ENCODE measurements at places on chromosomes 13 and 19.

GRCh38 chr13:32056316-32056715 is 24.7 kb downstream of the FRY start:
- no peak for DNase-seq

GRCh38 chr13:20938302-20938701 is 35.8 kb upstream of the XPO4 start:
- DNase-seq, result no peak

GRCh38 chr13:72890546-72890945 is 108.6 kb downstream of the PIBF1 start:
- DNase-seq, result no peak

DNA sequence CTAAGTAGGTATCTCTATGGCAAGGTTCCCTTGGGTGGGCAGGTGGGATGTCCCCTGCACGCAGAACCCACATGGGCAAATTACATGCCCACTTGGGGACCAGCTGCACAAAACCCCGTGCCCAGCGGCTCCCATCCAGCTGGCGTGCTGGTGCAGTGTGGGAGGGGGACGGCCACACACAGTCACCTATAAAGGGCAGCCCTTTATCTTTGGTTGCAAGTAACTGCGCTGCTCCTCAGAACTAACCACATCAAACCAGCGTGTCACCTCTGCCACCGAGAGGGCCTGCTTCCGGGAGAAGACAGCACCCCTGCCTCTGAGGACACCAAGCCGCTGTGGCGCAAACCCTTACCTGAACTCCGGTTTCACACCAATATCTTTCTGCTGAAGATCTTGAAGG is 32.2 kb downstream of the ANKRD27 start:
- no peak for DNase-seq

DNA sequence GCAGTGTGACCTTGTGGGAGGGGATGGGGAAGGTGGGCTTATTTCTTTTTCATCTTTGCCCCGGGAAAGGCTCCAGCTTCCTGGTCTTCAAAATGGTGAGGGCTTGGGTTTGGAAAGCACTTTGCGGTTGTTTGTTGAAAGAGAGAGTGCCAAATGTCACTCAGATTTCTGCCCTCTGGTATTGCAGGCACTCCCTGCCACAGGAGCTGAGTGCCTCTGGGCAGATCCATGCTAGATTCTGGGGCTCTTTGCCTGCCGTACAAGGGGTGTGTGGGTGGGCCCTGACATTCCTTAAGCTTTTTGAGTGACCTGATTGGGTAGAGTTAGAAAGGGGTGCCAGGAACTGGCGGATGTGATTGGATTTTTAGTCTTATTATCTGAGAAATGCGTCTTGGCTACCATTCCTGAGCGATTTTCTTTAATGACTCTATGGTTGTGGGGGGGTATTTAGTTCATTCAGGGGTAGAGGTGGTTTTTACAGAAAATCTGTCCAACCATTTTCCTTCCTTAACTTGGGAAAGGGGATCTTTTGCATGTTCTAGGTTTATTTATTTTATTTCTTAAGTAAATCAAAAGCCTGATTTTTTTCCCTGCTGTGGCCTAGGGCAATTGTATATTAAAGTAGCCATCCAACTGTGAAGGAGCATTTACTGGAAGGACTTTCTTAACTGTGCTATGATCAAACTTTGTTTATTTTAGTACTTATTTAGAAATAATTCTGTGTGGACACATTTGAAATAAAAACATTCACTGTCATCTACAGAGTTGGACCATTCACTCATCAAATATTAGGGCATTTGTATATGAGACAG is 3.2 kb downstream of the ARHGAP35 start:
- no peak for DNase-seq

DNA sequence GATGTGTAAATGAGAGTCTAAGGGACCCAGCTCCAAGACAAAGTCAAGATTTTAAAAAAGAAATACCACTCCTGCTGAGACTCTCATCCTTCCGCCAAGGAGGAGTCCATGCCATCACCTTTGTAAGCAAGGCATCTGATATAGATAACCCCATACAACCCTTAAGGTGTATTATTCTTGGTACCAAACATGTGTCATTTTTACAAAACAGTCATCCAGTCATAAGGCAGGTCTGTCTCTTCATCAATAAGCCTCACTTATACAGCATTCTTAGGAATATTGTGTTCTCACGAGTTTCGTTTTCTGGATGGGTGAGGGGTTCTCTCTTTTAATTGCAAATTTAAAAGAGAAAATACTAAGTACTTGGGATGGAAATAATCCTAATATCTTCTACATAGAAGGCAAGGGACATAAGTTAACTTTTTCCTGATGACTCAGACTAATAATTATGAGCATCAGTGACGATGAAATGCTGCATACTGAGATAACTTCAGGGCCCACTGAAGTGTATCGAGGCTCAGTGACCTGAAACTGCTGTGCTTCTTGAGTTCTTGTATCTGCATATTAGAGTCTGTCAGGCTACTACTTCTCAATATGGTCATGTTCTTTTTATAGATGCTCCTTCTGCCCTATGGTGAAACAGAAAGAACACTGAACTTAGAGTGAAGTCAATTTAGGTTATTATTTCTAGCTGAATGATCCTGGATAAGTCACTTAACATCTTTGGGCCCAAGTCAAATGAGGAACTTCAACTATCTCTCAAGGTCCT is 166.6 kb downstream of the KLF12 start:
- no peak for DNase-seq

- DNase-seq, result no peak
Observed at GRCh38 chr19:35901055-35901644, 810 bp upstream of the NFKBID start.

DNA sequence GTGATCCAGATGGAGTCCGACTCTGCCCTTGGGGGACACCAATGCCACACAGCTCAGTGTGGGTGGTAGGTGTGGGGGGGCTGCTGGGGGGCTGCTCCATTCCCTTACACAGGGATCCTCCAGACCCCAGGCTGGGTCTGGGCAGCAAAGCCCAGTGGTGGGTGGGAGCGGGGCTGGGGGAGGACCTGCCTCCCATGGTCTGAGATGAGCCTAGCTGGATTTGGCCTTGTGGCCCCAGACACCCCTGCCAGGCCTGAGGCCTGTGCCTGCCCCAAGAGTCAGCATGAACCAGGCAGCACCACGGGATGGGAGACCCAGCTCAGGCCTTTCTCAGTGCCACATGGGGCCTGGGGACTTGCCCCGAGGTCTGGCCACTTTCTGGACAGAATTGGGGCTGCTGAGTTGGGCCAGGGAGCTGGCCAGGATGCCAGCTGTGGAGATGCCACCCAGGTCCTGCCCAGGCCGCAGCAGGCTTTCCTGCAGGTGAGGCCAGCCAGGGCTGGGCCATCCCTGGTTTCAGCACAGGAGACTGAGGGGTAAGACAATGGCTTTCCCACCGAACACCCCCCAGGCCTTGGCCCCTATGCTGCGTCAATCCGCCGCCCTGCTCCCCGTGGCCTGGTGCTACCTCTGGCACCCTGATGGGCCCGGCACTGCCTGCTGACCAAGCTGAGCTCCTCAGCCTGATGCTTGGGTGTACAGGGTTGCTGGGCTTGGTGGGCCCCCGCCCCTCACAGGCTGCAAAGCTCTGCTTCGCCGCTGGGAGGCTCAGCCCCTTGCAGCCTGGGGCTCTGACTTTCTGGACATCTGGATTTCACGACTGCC is 24.2 kb downstream of the CEBPG start:
- no peak for DNase-seq

DNA sequence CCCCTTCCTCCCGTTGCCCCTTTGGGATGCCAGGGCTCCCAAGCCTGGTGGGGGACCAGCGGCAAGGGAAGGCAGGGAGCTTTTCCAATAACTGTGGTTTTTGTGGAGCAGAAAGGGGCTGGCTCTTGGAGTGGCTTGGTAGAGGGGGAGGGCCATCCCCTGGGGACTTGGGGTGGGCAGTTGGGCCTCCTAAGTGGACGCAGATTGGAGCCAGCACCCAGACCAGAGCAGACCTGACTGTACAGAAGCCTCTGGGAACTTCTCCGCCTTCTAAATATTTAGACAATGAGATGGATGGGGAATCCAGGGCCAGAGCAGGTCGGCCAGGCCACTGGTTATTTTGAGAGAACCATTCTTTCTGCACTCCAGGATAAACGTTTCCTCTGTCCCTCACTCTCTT is 4.2 kb downstream of the PTGIR start:
- no peak for DNase-seq

- DNase-seq, result no peak
Observed at GRCh38 chr13:79805317-79805716, 324.4 kb downstream of the NDFIP2 start.

- DNase-seq, result no peak
Observed at GRCh38 chr13:48511621-48512230, 21.2 kb downstream of the RCBTB2 start.

- DNase-seq, result no peak
Observed at GRCh38 chr13:97538203-97538602, 104.2 kb downstream of the RAP2A start.

DNA sequence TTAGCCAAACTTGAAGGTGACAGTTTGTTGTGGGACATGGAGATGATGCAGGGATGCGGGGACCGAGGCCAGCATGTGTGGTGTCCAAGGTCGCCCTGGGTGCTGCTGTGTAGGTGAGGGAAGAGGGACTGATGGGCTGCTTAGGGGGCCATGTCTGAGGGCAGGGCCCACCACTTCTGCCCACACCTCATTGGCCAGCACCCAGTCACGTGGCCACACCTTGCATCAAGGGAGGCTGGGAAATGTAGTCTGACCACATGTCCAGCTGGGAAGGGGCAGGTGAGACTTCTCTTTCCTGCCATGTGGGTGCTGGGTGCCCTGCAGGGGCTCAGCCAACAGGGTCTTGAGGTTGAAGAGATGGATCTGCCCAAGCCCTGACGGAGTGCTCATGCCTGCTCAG is 88.9 kb downstream of the KDM4B start:
- DNase-seq, result no peak

- DNase-seq, result no peak
Observed at GRCh38 chr13:50376895-50377575, 361.8 kb downstream of the KCNRG start.

- no peak for DNase-seq
Observed at GRCh38 chr13:81480634-81481033, 1139.7 kb upstream of the SPRY2 start.

DNA sequence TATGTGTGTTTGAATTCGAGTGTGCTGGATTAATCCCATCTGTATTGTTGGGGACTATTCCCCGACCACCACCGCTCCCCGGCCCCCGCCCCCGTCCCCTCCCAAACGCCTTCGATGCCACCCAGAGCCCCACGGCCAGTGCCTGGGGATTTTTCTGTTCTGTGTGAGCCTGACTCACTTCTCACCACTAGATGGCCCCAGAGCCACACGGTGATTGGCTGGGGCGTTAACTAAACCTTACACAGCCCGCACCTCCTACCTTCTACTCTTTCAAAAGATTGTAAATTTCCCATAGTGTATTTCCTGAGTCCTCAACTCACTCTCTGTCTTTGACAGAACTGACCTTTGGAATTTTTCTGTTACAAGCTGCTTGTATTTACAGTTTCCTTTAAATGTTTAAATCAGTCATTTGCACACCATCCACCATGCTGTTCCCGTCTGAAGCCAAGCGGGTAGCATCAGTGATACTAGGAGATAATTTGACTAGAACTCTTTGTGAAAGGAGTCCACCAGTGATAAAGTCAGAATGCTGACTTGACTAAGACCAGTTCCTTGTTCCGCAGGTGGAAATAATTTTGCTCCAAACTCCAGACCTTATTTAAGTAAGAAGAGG is 61.4 kb downstream of the RFX2 start:
- DNase-seq, result peak; percentile 30

DNA sequence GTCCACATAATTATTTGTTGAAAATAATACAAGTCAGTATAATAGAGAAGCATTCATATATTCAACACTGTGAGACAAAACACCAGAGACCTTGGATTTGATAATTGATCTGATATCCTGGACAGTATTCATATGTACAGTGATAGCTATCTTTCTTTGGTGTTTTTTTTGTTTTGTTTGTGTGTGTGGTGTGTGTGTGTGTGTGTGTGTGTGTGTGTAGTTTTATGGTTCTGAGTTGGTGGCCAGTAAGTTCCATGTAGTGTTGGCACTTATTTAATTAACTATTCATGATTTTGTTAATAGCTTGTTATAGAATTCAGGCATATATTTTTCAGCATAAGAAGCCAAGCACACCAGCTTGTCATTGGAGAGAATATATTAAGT is 1.6 kb upstream of the ANGPTL6 start:
- no peak for DNase-seq

- no peak for DNase-seq
Observed at GRCh38 chr13:94641409-94641941, 39.8 kb downstream of the GPR180 start.

GRCh38 chr19:30225676-30226463 is 146.3 kb upstream of the ZNF536 start:
- DNase-seq, result no peak

GRCh38 chr13:78103936-78104335 is 185.3 kb upstream of the EDNRB start:
- no peak for DNase-seq

- DNase-seq, result no peak
Observed at GRCh38 chr19:19207637-19208572, 3.9 kb upstream of the NCAN start.

GRCh38 chr13:113062691-113063090 is 42.9 kb upstream of the F7 start:
- DNase-seq, result no peak

- no peak for DNase-seq
Observed at GRCh38 chr19:50745221-50745620, 22.1 kb downstream of the CLEC11A start.

DNA sequence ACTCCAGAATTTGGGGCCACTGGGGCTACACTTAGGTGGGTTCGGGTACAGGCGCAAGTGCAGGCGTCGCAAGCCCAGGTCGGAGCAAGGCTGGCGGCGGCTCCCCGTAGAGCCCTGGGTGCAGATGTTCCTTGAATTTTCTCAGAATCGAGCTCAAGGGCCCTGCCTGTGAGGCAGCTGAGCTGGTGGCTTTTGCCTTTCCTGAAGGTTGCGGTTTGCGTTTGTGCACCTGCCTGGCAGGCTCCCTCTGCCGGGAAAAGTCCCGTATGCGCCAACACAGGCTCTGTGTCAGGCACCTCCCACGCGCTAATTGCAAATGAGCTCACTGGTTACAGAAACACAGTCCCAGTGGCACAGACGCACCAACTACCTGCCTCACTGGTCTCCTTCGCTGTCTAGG is 5.9 kb downstream of the DOHH start:
- no peak for DNase-seq

DNA sequence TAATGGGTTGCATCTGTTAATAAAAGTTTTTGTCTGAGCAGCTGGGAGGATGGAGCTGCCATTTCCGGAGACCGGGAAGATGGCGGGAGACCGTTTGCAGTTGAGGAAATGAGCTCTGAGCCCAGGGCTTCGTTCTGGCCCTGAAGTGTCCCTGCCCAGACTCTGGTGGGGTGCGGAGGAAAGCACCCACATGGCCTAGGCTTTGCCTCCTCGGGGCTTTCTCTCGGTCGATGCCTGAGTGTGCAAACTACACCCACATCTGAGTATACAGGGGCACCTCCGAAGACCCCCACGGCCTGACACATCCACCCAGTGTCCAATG is 15.6 kb upstream of the NANOS3 start:
- DNase-seq, result no peak

- DNase-seq, result no peak
Observed at GRCh38 chr13:24982333-24982999, 113.5 kb upstream of the PABPC3 start.
